ENCODE measurements at places on chromosomes 4 and X. TPM values are rescaled to one million over a fixed set of nuclear protein-coding genes. Genes with fewer than 3 reads are reported as not detected.

HTRA3 gene
- total RNA-seq = 0.55 TPM

PLXNB3 gene
- 5.5 TPM for total RNA-seq

HTN1 gene
- total RNA-seq = not detected

MGARP gene
- 3.1 TPM for total RNA-seq

SMIM10 gene
- 5.9 TPM for total RNA-seq

GUCY2F gene
- total RNA-seq = 0.11 TPM

TRAPPC11 gene
- 68.2 TPM for total RNA-seq

SH3D19 gene
- total RNA-seq = 18.4 TPM

ASB12 gene
- not detected for total RNA-seq

RNF150 gene
- 1.3 TPM for total RNA-seq

ATP2B3 gene
- total RNA-seq = under 0.01 TPM

CENPVL1 gene
- not detected for total RNA-seq

KIAA1210 gene
- under 0.01 TPM for total RNA-seq

KLHL2 gene
- 28.4 TPM for total RNA-seq

DMRTC1B gene
- total RNA-seq = not detected

SUPT20HL1 gene
- total RNA-seq = 0.11 TPM

NUDT6 gene
- 10.6 TPM for total RNA-seq
